ENCODE measurements at places on chromosomes 1 and 21.

DNA sequence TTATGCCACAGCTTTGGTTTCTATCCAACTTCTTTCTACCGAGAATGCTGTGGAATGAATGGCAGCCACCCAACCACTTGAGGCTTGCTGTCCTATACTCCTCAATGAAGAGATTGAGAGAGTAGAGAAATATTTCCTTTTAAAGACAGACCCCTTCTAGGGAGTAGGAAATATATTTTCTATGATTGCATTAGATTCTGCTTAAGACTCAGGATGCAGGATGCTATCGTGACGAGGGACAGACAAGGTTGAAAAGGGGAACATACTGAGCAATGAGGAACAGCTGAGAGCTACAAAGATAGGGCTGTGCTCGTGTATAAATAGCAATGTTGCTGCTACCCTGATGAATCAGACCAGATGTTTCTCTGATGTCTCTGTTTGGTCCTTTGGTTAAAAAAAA lies 7.1 kb upstream of the RASAL2 start:
- no peak for DNase-seq

DNA sequence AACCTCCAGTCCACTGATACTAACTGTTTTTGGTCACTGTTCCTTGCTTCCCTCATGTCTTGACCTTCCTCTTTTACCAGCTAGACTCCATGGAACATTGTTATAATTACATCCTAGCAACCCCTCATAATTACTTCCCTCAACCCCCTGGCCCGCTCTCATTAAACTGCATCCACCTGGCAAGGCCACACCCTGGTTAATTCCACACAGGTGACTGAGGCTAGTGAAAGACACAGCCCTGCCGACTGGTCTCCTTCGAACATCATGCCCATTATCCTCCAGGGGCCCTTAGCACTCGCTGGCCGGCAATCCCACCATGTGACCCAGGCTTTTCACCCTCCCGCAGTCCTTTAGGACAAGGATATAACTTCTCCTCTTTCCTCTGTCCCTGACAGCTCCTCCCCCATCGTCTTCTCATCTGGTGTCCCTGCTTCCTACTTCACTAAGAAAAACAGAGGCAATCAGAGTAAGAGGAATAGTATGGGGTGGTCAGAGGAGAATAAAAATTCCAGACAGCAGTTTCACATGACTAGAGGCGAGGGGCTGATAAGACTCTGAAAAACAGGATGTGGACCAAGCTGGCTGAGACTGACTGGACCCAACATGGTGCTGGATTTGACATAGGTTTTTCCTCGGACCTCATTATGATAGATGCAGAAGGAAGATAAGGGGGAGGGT lies 8.8 kb upstream of the TENT5B start:
- DNase-seq: no peak

- no peak for DNase-seq
These were observed 112.6 kb downstream of the LRIG2 start for GRCh38 chr1:113185463-113186104.

- DNase-seq: no peak
These were observed 21.2 kb downstream of the KDM1A start for GRCh38 chr1:23040509-23040908.

DNA sequence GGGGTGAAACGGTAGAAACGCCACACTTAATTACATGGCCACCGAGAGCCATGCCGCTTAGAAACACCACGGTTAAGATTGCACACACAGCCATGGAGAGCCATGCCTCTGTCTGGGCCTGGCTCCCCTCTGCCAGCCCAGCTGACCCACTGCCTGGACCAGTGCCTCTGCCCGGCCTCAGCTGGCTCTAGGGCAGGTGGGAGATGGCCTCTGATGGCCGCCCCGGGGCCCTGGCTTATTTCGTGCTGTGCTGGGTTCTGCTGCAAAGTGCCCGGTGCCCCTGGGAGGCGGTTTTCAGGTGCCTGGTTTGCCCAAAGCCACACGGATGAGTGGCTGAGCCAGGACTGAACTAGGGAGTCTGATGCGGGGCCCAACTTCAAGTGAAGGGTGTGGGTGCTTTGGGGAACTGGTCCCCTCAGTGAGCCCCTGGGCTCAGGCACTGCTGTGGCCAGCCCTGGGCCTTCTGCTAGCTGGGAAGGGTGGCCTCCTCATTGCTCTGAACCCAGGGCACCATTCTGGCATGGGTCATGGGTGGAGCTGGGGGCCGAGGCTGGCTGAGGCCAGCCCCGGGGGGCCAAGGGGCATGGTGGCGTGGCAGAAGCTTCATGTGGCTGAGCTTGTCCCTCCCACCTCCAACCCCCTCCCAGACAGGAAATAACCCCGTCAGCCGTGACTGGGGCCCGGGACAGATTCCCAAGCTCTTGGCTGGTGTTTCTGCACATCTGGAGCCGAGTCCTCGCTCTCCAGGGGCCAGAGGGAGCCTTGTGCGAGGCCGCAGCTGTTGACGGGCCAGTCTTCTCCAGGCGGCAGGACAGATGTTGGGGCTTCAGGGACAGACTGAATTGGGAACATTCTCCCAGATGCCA lies 1.9 kb upstream of the GPR153 start:
- DNase-seq: no peak

DNA sequence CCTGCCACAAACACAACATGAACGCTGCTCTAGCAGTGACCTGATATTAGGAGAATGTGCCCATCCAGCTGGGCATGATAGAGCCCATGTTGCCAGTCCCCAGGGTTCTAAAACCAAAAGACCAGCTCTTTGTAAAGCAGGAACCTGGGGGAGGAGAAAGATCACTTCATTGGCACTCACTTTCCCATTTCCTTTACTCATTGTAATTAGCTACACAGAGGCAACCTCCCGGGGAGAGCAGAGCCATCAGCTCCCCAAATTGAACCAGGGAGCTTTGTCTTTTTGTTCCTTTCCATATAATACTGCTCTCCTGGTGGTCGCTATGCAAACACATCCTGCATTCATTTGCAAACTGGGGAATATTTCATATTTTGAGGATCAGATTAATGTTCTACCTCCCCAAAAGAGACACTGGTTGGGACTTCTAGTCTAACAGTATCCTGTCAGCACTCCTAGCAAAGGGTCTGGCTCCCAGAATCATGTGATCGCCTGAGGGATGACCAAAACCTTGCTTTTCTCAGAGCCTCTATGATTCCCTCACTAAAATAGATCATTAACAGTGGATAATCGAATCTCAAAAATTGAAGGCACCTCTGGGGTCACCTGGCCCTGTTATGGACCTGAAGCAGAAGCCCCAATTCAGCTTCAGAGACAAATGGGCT lies 76.7 kb upstream of the CD1D start:
- DNase-seq: no peak

DNA sequence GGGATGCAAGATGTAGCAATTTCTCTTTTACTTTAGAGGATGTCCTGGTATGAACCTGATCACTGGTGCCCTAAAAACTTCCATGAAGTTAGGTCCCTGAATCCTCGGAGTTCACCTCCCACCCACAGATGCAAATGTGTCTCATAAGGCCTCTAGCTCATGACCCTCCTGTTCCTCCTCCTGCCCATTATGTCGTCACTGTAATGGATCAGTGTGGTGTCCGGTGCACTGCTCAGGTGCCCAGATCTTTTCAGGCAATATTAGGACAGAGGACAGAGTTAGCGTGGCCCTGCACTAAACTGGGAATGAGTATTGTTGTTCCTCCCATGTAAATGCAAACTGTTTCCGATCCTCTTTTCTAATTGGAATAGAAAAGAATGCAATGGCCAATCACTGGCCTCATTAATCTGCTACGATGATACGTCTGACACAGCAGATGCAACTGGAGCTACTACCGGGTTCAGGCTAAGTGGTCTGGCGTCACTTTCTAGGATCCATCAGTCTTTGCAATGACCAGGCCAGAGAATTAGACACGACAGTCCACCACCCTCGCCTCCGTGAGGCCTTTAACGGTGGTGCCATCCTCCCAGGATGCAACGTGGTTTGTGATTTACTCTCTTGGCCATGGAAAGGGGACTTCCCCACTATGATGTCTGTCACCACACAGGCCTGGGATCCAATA lies 3.4 kb upstream of the COL6A2 start:
- DNase-seq: no peak

GRCh38 chr1:228846952-228847351 lies 111.7 kb downstream of the RHOU start:
- DNase-seq: no peak
